ENCODE measurements at places on chromosomes 6 and 20.

- DNase-seq: no peak
Observed at GRCh38 chr6:101398716-101399615, 5.5 kb downstream of the GRIK2 start.

- DNase-seq: no peak
Observed at GRCh38 chr6:118281291-118281690, 266.8 kb upstream of the PLN start.

DNA sequence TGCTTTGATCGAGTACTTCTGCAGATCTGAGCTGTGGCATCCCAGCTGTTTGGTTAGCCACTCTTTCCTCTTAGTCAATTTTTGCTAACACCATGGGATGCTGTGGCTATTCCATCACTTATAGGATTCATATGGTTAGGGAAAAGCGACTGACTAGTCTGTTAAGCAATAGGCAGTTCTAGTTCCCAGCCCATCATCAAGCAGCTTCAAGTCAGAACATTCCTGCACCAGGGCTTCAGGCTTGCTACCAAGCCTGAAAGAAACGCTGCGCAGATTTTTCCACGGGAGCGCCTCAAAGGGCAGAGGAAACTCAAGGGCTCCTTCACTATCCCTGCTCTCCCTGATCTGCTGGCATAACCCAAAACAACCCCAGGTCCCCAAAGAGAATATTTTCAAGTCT is 159.8 kb upstream of the SUPT3H start:
- no peak for DNase-seq

- DNase-seq: no peak
Observed at GRCh38 chr6:83429269-83429668, 1.6 kb downstream of the ME1 start.

DNA sequence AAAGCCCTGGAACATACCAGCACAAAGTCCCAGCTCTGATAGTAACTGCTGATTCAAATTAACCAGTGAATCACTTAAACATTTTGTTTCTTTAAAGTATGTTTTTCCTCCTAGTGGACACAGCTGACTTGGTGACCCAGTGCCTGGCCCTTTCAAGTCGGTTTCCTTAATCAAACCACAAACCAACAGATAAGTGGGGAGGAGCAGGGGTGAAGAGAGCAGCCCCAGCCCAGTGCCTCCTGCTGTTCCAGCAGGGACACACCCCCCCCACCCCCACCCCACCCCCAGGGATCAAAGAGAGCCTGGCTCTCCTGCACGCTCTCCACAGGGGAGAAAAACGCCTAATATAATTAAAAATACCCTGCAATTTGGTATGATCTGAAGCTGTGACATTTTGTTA is 55.4 kb upstream of the TBXT start:
- no peak for DNase-seq

- DNase-seq: no peak
Observed at GRCh38 chr6:35185302-35185681, 28.5 kb upstream of the SCUBE3 start.

- DNase-seq: no peak
Observed at GRCh38 chr20:57536771-57537724, 12.1 kb upstream of the CTCFL start.
